NCI-H345 (cell line): ENCODE measurements at places on chromosomes 1 and 21.

DNA sequence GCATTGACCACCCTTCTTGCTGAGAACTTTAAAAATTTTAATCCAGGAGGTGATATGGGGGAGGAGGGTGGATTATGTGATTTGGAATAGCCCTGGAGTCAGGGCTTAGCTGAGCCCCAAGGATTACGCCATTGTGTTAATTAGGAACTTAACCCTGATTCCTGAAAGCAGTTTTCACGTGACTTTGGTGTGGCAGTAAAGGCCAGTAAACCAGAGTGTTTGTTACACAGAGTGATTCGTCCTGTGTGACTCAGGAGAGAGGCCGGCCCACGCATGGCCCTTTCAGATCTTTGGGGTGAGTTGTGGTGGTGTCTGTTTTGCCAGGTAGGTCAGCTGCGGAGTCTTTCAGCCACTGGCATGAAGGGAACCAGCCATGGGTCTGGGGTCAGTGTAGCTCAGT, 107.6 kb downstream of the NOS1AP start:
- no peak for DNase-seq

GRCh38 chr1:22848405-22848804, 124.3 kb downstream of the LACTBL1 start:
- no peak for DNase-seq

DNA sequence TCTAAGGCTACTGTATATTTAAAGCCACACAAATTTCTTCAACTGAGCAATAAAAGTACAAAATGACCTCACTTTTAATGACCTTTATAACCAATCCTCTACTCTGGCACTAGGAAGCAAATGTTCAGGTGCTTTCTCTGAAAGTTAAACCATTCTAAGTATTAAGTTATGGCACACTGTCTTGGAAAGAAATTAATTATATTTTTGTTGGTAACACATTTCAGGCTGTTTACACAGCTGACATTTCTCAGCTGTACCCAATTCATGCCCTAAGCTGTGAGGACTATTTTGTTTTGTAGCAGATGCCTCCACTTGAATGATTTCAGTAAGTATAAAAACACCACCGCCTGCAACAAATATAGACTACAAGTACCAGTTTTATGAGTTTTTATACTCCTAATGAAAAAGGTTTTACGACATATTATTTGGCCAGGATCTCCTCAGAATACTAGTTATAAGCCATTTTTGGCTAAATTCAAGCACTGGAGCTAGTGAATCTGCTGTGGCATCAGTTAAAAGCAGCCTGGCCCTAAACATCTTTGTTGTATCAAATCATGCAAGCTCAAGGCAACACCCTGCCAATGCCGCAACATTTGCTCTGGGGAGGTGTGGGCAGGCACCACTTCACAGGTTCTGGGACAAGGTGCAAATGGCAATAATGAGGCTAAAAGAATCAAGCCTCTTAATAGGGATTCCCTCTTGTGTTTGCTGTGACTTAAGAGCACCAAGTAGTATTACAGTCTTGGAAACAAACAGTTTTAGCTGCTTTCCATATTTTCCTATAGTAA, 228.4 kb upstream of the DMRTA2 start:
- peak; percentile 10 for DNase-seq

DNA sequence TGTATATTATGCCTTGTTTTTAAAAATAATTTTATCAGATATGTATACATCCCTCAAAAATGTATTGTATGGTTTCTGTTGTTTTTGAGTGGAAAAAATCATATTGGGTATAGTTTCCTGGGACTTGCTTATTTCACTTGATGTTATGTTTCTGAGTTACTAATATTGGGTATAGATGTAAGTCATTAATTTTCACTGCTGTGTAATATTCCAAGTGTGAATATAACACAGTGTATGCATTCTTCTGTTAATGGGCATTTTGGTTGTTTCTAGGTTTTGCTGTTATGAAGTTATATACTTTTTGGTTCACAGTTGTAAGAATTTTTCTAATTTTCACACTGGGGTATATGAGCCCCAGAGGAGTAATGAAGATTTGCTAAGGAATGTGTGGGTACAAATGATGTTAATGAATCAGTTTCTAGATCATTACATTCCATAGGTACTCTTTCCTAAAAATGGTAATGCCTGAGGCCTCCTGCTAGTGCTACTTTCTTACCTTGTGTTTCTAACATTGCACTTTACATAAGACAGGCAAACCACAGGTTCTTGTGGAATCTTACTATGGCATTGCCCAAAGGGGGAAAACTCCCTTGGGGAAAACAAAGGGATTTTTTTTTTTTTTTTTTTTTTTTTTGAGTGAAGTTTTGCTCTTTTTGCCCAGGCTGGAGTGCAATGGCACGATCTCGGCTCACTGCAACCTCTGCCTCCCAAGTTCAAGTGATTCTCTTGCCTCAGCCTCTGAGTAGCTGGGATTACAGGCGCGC, 3.2 kb downstream of the TTC3 start:
- DNase-seq = no peak

DNA sequence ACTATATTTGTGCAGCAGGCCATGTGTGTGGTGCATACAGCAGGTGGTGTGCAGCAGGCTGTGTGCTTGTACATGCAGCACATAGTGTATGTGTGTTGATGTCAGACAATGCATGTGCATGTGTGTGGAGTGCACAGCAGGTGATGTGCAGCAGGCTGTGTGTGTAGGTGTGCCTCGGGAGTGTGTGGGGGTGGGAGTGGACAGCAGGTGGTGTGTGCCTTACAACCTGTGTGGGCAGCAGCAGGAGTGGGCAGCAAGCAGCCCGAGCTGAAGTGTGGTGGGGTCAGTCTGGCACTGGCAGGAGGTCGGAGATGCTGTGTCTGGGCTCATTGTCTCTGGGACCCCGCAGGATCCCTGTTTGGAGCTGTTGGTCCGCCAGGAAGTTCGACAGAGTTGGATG, 29.6 kb downstream of the PTPRF start:
- no peak for DNase-seq

- DNase-seq = no peak
Observed at GRCh38 chr1:53367503-53368313, 39.8 kb upstream of the LRP8 start.

GRCh38 chr1:186244825-186245224, 130.2 kb downstream of the TPR start:
- no peak for DNase-seq

- DNase-seq = no peak
Observed at GRCh38 chr1:4053774-4054173, 153.7 kb upstream of the C1orf174 start.

DNA sequence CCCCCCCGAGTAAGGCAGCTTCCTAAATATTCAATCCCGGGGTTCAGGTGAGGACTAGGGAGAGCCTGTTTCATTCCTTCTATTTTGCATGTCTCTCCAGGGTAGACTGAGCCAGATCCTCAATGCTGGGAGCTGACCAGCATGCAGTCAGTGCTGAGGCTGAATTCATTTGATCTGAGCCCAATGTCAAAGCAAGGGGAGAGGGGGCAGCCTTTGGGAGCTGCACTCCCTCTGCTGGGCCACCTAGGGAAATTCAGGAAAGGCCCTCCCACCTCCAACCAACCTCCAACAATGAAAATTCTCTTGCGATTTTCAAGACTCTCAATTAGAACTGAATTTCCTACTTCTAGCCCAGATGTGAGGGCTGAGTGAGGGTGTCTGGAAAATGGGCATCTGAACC, 371.2 kb downstream of the NPHP4 start:
- peak; percentile 62 for DNase-seq

- DNase-seq = no peak
Observed at GRCh38 chr1:76254104-76255030, 179.8 kb downstream of the ST6GALNAC3 start.

DNA sequence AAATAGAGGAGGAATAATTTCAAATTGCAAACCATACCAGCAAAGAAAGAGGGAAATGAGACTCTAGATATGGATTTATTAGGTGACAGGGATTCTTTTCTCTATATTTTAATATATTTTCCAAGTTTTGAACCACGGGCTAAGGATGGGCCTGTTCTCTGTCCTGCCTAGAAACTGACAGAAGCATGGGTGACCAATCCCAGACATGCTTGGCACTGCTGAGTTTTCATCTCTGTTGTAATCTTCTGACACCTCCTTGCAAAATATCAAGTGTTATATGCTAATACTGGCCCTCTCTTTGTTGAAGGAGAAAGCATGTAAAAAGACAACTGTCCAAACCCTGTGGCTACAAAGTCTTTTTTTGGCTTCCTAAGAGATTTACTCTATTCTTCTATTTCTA, 774 bp upstream of the ANGPTL7 start:
- DNase-seq = no peak

DNA sequence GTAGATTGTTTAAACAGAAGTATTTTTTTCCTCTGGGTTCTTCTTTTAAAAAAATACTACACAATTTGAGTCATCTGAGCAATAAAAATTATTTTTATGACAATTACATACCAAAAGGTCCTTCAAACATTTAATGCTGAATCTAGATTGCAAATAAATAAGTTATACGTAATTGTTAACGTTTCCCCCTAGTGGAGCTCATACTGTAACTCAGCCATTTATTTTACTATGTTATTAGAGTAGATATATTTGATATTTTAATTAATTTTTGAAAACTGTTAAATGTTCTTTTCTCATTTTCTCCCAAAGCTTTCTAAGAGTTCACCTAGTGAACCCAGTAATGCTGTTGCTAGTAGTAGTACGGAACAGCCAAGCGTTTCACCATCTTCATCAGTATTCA, 33.5 kb downstream of the ZMYM1 start:
- no peak for DNase-seq

- DNase-seq = no peak
Observed at GRCh38 chr1:156924478-156925153, 4.2 kb downstream of the LRRC71 start.

GRCh38 chr1:228935855-228936727, 200.8 kb downstream of the RHOU start:
- DNase-seq = no peak

- DNase-seq = no peak
Observed at GRCh38 chr1:231814521-231814920, 187.9 kb downstream of the DISC1 start.

DNA sequence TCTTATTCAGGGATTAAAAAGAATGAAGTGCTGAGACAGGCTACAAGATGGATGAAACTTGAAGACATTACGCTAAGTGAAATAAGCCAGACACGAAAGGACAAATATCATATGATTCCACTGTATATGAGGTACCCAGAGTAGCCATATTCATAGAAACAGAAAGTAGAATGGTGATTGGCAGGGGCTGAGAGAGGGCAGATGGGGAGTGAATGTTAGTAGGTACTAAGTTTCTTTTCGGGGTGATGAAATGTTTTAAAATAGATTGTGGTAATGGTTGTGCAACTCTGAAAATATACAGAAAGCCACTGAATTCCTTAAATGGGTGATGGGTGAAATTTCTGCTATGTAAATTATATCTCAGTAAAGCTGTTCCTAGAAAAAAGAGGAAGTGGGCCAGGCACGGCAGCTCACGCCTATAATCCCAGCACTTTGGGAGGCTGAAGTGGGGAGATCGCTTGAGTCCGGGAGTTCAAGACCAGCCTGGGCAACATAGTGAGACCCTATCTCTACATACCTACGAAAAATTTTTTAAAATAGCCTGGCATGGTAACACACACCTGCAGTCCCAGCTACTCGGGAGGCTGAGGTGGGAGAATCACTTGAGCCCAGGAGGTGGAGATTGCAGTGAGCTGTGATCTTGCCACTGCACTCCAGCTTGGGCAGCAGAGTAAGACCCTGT, 15.9 kb downstream of the SLC27A3 start:
- DNase-seq = no peak

- no peak for DNase-seq
Observed at GRCh38 chr1:152104854-152105253, 10.4 kb downstream of the TCHH start.

DNA sequence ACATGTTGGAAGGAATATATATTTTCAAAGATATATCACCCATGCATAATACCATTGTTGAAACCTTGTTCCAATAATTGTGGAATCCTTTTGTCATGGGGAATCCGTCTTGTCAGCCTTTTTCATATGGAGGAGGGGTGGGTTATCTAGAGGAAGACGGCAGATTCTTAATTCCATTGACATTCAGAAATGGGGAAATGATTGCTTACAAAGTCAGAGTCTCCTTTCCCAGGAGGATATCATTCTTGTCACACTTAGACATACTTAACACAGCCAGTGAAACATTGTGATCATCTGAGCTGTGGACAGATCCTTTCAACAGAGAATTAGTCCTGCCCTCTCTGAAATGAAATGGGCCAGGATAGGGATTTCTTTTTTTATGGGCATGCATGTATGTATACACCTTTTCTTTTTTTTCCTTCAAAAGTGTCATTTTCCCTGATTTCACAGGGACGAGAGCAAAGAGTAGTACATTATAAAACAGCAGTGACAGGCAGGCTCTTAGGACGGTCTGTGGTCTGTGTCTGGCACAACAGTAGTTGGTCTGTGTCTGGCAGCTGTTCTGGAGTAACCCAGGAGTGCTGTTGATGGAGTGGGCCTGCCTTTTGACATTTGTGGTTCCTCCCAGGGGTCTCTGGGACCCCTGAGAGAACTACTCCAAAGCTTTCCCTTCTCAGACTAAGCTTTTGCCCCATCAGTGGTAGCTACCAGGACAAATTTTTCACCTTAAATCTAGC, 50.1 kb downstream of the VPS13D start:
- no peak for DNase-seq

DNA sequence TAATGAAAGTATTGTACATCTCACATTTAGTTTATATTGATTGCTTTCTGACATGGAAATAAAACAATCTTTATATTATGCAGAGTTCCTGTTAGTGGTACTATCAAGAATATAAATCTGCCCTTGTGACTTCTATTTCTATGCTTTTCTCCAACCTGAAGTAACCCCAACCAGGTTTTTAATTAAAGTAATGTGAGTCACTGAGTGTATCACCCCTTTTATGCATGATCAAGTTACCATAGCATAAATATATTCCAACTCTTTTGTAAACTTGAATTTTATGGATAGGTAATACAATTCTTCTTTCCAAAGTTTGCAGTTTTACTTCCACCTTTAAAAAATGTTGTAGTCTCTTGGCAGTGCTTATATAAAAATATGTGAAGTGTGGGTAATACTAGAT, 532.3 kb downstream of the USP25 start:
- DNase-seq = no peak

DNA sequence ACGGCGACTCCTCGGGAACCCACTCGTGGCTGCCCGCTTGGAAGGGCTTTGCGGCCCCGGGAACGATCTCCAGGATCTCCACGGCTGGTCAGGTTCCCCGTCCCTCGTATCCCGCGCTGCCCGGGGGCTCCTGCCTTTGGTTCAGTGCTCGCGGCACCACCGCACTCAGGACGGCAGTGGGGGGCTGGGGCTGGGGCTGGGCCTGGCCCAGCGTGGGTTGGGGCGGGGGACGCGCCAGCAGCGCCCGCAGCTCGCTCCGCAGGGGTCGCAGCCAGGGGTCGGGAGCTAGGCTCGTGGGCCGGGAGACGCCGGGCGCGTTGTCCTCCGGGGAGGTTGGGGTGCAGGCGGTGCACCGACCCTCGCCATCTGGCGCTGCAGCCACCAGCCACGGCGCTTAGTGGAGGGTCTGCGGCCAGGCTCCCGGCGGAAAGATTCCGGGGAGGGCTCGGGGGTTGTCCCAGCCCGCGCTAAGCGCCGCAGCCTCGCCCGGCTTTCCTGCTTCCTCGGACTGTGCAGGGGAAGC, 8.9 kb downstream of the SIM2 start:
- DNase-seq = no peak

DNA sequence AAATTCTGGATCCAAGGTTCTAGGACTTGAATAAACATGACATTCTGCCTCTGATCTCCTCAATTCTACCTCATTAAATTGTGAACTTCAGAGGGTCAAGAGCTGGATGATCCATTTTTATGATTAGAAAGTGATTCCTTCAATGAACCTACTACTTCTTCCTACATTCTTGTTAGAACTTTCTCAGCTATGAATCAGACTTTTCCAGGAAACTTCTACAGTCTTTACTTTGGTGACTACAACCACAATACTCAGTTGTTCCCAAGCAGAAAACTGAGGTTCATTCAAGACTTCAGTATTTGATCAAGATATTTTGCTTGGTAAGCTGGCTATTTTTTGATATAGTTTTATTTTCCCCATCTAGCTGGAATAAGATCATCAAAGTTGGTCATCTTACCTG, 51.4 kb downstream of the CDC7 start:
- no peak for DNase-seq
